ENCODE measurements at places on chromosomes 16 and 17.

DNA sequence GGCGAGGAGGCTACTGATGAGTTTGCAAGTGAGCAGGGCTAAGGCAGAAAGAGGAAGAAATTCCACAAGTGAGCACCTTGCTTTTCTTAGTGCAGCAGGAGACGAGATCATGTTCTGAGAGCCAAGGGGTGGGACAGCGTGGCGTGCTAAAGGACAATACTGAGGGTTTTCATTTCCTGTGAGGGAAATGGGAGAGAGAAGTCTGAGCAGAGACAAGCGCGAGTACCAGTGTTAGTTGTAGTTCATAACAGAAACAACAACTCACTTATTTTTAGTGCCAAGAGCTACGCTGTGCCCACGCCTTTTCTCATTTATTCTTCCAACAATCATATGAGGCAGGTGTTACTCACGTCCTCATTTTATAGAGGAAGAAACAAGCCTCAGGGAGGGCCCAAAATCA lies 2.3 kb downstream of the SPACA3 start:
- no peak for DNase-seq

DNA sequence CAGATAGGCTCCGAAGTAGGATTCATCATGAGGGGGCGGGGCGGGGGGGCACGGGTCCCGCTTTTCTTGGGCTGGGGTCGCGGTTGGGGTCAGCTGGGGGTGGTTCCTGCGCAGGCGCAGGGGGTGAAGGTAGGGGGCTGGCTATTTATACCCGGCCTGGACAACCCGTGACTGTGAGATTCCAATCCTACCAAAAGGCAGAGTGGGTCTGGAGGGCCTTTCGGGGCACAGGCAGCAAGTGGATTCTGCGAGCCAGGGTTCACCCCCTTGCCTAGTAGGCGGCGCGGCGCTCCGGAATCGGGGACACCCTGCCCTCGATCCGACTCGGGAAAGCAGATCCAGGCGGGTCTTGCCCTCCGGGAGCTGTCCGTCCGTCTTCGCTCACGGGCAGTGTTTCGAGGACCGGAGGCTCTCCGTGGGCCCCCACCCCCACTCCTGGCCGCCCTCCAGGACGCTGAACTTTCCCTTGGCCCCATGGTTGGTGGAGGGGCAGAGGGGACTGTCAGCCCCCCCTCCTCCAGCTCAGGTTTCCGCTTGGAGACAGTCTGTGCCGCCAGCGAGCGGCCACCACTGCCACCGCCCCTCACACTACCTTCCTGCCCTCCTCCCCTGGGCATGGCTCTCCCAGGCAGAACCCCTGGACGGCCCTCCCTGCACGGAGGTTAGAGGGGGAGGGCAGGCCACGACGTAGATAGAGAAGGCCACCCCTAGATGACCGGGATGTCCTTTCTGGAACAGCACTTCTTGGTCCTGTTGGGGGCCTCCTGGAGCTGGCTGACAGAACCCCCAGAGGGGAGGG lies 634 bp downstream of the SLC2A4 start:
- DNase-seq = peak; percentile 33

GRCh38 chr16:6674071-6674470 lies 658.6 kb upstream of the RBFOX1 start:
- no peak for DNase-seq

DNA sequence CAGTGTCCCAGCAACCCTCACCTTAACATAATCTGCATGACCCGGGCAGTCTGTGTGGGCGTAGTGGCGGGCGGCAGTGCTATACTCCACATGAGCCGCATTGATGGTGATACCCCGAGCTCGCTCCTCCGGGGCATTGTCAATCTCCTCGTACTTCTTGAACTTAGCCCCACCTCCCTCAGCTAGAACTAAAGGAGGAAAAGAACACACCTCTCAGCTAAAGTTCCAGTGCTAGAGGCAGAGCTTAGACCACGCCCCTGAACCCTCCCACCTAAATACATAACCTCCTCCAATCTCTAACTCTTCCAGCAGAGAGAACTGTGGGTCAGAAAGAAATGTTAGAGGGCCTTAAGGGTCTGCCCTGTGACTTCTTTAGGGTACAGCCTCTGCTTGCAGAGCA lies 855 bp downstream of the TUFM start:
- no peak for DNase-seq

DNA sequence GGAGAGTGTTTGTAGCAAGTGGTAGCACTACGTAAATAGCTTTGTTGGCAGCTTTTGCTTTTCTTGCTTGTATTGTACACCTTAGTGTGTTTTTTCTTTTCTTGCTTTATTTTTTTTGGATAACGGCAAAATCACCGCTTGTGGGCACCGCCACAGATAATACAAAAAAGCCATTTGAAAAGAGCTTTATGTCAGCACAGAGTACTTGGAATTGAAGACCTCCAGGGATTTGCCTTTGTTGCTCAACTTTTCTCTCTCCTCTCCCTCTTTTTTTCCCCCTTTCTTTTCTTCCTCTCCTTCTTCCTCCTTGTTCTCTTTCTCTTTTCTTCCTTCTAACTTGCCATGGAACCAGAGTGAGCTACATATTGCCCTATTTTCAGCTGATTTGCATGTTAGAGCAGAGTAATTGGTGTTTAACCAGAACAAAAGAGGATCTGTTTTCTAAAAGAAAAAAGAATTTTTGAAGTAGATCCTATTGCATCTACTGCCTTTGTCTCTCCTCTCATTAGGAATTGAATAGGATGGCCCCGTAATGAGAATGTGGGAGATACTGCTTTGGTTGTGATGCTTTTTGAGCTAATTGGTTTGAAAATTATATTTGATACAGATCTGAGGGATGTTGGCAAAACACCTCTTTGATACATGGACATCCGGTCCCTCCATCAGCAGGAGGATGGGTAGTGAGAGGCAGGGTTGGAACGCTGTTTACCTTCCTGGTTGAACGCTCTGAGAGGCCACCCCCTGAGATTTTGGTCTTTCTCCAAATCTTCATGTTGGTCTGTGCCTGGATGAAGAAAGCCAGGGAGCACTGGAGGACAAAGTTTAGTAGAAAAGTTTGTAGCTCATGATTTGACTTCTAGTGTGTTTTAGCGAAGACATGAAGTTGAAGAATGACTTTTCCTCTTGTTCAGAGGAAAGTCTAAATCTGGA lies 85.6 kb downstream of the MSI2 start:
- no peak for DNase-seq

DNA sequence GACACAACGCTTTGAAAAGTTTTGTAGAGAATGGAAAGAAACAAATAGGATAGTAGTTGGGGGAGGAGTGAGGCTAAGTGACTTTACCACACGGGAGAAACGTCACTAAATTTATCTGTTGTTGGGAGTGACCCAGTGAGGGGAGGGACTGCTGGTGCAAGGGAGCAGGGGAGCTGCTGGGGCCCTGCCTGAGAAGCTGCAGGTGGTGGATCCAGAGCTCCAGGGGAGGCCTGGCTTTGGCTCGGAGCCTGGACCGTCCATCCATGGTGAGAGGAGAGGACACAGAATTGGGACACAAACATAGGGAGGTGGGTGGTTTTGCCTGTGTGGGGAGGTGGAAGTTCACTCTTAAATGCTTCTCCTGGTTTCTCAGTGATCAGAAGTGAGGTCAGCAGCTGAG lies 107.6 kb downstream of the GOSR1 start:
- DNase-seq = no peak

DNA sequence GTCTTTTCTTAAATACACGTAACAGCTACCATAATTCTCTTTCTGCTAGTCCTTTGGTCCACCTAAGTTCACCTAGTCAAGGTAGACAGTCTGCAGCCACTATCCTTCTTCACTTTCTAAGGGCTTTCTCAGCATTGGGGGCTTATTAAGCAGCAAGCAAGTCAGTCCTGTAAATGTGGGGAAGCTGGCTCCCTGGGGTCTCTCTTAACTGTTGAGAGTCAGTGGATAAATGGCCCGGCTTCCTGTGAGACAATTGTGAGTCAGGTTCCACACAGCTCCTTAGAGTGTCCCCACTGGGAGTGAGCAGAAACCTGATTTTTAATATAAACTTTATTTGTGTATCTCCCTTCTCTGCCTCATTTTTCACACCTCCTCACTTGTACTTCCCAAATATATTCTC lies 132.1 kb downstream of the CDH13 start:
- no peak for DNase-seq

- DNase-seq = no peak
Observed at GRCh38 chr17:62628831-62629555, 1.5 kb downstream of the MRC2 start.

GRCh38 chr17:6098823-6099180 lies 28.6 kb downstream of the WSCD1 start:
- DNase-seq = peak; percentile 2

DNA sequence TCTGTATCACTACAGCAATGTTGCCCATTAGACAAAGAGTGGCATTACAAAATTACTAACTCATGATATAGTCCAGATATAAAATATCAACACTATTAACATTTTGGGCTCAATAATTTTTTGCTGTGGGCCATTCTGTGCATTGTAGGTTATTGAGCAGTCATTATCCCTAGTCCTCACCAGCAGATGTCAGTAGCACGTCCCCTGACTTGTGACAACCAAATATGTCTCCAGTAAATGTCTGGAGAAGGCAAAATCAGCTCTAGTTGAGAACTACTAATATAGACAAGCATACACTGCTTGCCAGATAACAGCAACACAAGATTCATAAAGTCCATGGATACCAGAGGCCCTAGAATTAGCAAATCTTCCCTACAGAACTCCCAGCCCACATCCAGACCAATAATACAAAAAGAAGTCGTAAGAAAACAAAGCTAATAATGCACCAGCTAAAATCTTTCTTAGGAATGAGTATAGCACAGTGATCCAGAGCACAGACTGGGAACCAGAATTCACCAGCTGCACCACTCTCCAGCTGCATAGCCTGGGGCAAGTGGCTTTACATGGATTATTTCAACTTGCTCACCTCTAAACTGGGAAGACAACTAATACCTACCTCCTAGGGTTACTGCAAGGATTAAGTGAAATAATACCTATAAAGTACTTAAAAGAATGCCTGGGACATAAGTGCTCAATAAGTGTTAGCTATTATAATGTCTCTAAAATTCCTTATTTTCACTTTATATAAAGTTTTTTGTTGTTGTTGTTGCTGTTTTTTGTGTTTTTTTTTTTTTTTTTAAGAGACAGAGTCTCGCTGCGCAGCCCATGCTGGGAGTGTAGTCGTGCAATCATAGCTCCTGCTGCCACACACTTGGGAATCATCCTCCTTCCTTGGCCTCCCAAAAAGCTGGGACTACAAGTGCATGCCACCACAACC lies 23.7 kb downstream of the HELZ start:
- DNase-seq = peak; percentile 43

DNA sequence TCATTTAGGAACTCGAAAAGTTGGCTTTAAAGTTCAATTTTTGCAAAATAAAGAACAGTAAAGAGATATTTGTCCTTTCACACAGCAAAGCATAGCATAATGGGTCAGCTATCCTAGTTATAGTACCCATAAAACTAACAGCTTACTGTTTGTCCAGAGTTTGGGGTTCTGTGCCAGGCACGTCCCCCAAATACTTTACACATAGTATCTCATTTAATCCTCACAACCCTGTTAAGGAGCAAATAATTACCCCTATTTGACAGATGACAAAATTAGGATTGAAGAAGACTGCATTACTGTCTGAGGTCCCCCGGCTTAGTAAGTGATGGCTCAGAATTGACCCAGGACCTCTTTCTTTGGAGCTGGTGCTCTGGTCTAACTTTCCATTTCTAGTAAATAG lies 52.6 kb downstream of the MYO1D start:
- DNase-seq = no peak

DNA sequence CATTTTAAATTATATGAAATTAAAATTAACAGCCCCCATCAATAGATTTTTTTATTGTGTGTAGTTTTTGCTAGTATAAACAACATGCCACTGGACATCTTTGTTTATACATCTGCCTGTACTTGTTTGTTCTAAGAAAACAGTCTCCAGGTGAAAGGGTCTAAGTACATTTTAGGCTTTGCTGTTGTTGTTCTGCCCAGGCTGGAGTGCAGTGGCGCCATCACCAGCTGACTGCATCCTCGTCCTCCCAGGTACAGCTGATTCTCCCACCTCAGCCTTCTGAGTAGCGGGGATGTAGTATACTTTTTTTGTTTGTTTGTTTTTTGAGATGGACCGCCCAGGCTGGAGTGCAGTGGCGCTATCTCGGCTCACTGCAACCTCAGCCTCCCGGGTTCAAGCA lies 25.5 kb downstream of the C17orf58 start:
- DNase-seq = no peak

- peak; percentile 72 for DNase-seq
Observed at GRCh38 chr17:62703776-62704380, 76.4 kb downstream of the MRC2 start.

GRCh38 chr17:3438368-3438767 lies 4.7 kb upstream of the OR1E2 start:
- no peak for DNase-seq

DNA sequence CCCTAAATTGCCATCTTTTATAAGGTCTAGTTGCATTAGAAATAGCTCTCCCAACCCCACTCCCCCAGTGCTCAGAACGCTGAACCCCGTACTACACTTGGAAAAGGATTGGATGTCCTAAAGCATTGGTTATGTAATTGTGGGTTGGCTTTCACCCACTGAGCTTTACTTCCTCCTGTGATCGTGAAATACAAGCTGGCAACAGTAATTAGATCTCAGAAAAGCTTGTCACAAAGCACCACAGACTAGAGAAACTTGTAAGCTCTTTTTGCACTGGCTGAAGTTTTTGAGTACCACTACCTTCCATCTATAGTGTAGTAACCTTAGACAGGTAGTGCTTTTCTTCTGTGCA lies 54.4 kb downstream of the SIAH1 start:
- DNase-seq = no peak

DNA sequence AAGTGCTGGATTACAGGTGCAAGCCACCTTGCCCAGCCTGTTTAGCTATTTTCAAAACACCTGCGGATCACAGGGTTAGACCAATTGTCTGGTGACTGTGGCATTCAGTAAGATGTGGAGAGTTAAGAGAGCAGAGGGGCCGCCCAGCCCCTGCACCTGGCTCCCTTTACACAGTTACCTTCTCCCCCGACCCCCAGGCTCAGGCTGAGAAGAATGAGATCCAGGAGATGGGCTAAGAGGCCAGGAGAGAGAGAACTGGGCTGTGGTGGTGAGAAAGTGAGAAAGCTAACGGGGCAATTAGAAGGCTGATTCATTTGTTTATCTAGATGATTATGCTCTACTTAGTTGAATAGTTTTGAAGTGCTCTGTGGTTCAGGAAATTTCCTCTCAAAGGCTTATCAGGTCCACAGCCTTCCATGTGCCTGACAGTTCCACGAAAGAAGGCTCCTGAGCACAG lies 67.8 kb upstream of the AXIN2 start:
- no peak for DNase-seq

- no peak for DNase-seq
Observed at GRCh38 chr17:55659661-55660060, 63.0 kb downstream of the TMEM100 start.

DNA sequence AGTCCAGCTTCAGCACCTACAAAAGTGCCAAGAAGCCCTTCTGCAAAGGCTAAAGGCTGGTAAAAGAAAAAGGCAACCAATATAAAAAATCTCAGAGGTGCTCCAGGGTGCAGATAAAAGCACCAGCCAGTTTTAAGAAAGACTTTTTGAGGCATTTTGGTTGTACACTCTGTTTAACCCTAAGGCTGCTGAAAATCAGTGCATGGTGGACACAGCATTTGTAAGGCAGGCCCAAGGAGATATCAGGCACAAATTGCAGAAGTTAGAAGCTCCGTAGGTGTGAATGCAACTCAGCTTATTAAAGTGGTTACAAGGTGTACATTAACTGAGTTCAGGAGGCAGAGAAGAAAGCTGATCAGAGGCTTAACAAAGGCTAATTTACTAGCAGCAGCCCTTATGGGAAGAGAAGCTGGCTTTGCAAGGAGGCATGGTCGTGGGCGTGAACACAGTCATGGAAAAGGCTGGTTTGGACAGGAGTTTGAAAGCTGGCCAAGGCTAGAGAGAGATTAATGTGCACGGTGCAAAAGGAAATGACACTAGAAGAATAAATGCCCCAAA lies 21.1 kb downstream of the ACSM1 start:
- DNase-seq = no peak
